ENCODE measurements at places on chromosomes 7 and 10.

- no peak for DNase-seq
Measured at GRCh38 chr10:47065903-47066302, 154.7 kb downstream of the PTPN20 start.

DNA sequence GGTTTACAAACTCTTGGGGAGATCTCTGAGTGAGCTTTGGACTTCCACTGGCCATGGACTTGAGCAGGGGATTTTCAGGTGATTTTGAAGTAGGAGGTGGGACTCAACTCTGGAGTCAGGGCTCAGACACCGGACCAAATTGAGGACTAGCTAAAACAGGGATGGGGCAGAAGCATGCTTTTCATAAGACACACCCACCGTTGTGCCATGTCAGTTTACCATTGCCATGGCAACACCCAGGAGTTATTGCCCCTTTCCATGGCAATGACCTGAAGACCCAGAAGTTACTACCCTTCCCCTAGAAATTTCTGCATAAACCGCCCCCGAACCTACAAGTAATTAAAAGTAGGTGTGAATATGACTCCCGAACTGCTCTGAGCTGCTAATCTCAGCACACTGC is 320.7 kb downstream of the GRID1 start:
- DNase-seq, result no peak

DNA sequence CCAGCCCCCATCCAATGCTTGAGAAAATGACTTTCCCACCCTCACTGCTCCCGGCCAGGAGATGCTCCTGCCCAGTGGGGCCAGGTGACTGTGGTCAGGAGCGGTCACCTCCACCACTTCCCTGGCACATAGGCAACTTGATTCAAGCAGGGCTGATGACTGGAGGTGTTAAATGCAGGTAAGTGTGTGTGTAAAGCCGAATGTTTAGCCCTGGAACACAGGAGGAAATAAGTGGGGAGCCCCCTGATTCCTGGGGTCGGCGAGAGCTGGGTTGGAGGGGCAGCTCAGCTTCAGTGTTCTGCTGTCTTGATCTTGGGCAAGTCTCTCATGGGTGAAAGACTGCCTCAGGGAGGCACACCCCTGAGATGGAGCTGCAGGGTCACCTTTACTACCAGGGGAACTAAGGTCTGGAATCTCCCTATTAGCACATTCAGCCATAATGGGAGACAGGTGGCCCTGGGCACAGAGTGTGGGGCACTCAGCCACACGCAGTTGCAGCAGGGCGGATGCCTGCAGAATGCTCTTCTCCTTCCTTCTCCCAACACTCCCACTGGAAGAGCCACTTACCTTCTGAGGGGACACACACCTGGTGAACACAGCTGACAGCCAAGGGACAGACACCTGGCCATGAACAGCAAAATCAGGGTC is 124.1 kb downstream of the PTPN20 start:
- DNase-seq, result no peak

DNA sequence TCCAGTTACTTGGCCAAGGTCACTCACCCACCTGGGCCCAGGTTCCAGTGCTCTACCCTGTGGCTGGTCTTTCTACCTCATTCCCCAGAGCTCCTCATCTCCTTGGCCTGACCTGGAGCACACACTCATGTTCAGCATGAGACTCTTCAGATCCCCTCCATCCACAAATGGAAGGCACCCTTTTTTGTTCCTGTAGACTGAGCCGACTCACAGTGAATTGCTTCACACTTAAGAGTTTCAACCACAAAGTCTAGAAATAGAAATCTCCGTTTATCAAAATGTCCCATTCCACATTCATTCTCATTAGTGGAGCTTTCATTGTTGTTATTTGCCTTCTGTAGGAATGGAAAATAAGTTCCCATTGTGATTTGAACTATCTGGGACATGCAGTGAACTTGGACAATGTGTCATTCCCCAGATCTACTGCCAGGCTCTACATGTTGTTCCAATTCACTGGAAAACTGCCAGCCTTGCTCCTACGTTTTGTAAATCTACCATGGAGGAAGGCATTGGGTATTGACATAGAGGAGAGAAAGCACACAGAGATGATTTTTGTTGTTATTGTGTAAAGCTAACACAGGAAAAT is 125.3 kb upstream of the CELF2 start:
- no peak for DNase-seq

- DNase-seq, result no peak
Measured at GRCh38 chr10:99422529-99423096, 7.8 kb downstream of the GOT1 start.

GRCh38 chr7:144531181-144531580 is 127.7 kb upstream of the NOBOX start:
- DNase-seq, result no peak

GRCh38 chr7:81459485-81459884 is 310.4 kb downstream of the HGF start:
- no peak for DNase-seq

- DNase-seq, result no peak
Measured at GRCh38 chr10:71712572-71713134, 6.9 kb downstream of the C10orf105 start.

- no peak for DNase-seq
Measured at GRCh38 chr10:45578384-45578971, 94.1 kb downstream of the ZFAND4 start.

GRCh38 chr7:101990811-101991418 is 173.5 kb downstream of the CUX1 start:
- DNase-seq, result no peak

DNA sequence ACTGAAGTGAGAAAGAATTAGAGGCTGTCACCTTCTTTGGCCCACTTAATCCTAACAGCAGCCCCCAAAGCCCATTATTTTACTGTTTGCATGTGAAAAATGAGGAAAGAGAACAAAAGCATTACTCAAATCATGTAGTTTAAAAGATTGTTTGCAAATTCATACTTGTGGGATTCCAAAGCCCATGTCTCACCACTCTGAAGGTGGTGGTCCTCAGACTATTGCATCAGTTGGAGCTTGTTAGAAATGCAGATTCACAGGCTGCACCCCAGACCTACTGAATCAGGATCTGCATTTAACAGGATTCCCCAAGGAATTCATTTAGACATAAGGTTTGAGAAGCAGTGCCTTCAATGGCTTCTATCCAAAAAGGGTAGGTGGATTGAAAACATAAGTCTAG is 93.7 kb upstream of the PDE1C start:
- DNase-seq, result no peak

DNA sequence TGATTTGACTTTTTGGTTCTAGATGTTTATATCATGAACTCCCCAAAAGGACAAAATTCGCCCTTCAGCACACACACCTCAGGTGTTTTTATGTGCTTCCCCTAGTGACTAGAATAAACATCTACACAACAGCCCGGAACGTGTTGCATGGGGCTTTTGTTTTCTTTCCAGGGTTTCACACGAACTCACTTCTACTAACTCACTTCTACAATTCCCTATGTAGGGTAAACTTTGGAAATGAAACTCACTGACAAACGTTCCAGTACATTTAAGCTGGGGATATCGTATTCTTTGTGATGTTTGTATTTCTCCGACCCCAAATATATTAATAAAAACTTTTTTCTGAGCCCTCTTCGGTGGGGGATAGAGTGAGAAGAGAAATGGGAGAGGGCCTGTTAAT is 1.4 kb downstream of the TRA2A start:
- DNase-seq, result peak; percentile 37

DNA sequence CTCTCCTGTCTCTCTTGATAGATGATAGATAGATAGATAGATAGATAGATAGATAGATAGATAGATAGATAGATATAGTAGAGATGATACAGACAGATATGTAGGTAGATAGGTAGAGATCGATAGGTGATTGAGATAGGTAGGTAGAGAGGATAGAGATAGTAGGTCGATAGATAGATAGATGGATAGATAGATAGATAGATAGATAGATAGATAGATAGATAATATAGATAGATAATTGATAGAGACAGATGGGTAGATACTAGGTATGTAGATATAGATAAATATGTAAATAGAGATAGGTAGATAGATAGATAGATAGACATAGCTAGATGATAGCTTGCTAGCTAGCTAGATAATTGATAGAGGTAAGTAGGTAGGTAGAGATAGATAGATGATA is 1154.2 kb upstream of the AUTS2 start:
- no peak for DNase-seq

GRCh38 chr7:17299483-17299991 is 1.1 kb downstream of the AHR start:
- DNase-seq, result no peak

GRCh38 chr10:11068861-11069633 is 51.4 kb downstream of the CELF2 start:
- DNase-seq, result no peak

DNA sequence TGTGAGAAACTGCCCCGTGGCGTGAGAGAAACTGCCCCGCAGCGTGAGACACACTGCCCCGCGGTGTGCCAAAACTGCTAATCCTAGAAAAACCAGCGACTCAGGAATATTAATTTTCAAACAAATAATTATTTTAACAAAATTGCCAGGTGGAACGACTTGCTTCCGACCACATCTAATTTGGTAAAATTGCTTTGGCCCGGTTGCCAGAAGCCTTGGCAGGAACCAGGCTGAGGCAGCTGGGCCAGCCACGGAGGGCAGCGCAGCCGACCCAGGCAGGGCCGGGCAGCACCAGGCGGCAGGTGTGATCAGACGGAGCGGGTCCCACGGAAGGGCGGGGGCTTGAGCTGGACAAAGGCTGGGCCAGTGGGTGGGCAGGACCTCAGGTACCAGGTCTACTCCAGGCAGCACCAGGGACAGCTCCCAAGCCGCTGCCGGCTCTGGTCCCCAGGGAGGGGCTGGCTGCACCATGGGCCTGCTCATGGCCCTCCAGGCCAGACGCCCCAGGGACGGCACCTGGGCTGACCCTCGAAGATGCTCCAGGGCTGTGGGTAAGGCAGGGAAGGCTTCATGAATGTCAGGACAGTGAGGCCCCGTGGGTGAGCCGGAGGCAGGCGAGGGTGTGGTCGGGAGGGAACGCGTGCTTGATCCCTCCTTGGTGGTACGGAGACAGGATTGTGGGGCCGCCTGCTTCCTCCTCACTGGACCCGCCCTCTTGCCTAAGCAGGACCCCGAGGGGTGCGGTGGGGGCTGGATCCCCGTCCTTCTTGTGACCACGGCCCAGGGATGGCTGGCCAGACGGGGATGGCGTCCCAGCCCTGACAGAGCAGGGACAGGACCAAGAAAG is 7.7 kb upstream of the ADGRA1 start:
- peak; percentile 46 for DNase-seq
